ENCODE measurements at places on chromosomes 12 and 14. TPM values are rescaled to one million over a fixed set of nuclear protein-coding genes. Genes with fewer than 3 reads are reported as not detected.
A peak's percentile ranks its signal among the peaks of the same experiment; 100 is the strongest.

DNA sequence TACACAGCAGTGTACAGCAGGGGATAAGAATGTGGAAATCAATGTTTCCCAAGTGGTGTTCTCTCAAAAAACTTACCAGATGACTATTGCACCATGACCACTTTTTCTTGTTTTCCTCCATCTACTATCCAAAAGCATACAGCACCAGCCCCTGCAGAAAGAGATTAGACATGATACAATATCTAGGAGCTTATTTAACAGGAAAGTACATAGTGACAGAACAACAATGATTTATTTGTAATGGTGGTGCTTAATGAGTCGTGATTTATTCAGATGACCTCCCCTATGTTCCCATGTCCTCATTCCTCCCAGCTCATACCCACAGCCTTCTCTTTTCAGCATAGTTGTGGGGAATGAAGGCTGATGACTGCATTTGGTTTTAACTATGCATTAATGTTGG, 413.6 kb downstream of the BTG1 start:
- no peaks in the 10 kb centered on the region for H3K4me1 ChIP-seq
- no peak overlapping the region for H3K27ac ChIP-seq
- no peaks in the 10 kb centered on the region for H3K36me3 ChIP-seq
- no peak for DNase-seq
- no peaks in the 10 kb centered on the region for H3K27me3 ChIP-seq
- H3K4me3 ChIP-seq: no peak overlapping the region

DNA sequence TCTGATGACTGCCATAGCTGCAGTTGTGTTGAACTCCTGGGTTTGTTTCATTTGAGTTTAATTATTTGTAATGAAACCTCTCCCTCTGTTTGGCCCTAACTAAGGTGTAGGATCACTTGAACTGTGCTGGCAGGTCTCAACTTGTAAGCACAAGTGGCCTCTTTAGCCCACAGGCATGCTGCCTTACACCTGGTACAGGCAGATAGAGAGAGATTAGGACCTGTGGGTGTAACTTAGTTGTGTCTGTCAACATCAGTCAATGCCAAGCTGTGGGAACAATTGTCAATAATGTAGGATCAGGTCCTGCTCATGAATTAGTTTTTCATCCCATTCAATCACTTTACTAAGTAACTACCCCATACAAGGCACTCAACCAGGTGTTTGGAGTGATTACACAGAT, 263.0 kb upstream of the G2E3 start:
- no peaks in the 10 kb centered on the region for H3K4me1 ChIP-seq
- H3K4me3 ChIP-seq: no peak overlapping the region
- H3K27me3 ChIP-seq: no peaks in the 10 kb centered on the region
- no peak for DNase-seq

Gene TMEM233
- total RNA-seq: not detected

Gene CLEC4A
- total RNA-seq: 0.33 TPM

DNA sequence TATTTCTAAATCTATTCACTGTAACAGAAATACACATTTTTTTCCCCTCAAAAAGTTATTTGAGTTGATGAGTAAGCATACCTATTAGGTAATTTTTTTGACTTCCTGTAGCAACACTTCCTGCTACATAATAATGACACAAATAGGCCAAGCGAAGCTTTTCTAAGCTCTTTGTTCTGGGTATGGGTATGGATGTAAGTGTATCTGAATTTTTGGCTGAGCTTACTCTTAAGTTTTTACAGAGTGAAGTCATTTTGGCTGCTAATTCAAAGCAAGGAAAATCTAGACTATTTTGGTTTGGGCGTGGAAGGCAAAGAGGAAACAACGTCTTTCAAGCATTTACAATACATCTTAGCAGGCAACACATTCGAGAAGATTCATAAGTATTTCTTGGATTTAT, 1206.0 kb upstream of the FLRT2 start:
- no peaks in the 10 kb centered on the region for H3K4me1 ChIP-seq
- no peaks in the 10 kb centered on the region for H3K27me3 ChIP-seq
- no peak overlapping the region for H3K4me3 ChIP-seq
- H3K27ac ChIP-seq: no peak overlapping the region
- DNase-seq: no peak

GRCh38 chr14:104364830-104365229, 214.7 kb upstream of the C14orf180 start:
- no peaks in the 10 kb centered on the region for H3K27me3 ChIP-seq
- no peak overlapping the region for H3K27ac ChIP-seq
- no peaks in the 10 kb centered on the region for H3K4me1 ChIP-seq
- no peak overlapping the region for H3K4me3 ChIP-seq
- no peak for DNase-seq

GRCh38 chr12:169528-170370, 44.2 kb downstream of the SLC6A12 start:
- H3K27ac ChIP-seq: no peak overlapping the region
- H3K4me3 ChIP-seq: no peak overlapping the region
- DNase-seq: no peak
- no peaks in the 10 kb centered on the region for H3K36me3 ChIP-seq
- peaks cover 3% of the 10 kb centered on the region for H3K4me1 ChIP-seq
- H3K27me3 ChIP-seq: no peaks in the 10 kb centered on the region

- H3K4me3 ChIP-seq: no peak overlapping the region
- no peaks in the 10 kb centered on the region for H3K27me3 ChIP-seq
- H3K36me3 ChIP-seq: no peaks in the 10 kb centered on the region
- DNase-seq: no peak
Observed at GRCh38 chr14:31068235-31068634, 42.1 kb upstream of the STRN3 start.

Gene SOAT2
- total RNA-seq: not detected

Gene AKAP3
- 0.26 TPM for total RNA-seq

- DNase-seq: no peak
- H3K27ac ChIP-seq: no peak overlapping the region
- no peaks in the 10 kb centered on the region for H3K4me1 ChIP-seq
- no peaks in the 10 kb centered on the region for H3K36me3 ChIP-seq
Observed at GRCh38 chr12:132150780-132151144, 6.5 kb downstream of the NOC4L start.

Gene RNF212B
- total RNA-seq: not detected

DNA sequence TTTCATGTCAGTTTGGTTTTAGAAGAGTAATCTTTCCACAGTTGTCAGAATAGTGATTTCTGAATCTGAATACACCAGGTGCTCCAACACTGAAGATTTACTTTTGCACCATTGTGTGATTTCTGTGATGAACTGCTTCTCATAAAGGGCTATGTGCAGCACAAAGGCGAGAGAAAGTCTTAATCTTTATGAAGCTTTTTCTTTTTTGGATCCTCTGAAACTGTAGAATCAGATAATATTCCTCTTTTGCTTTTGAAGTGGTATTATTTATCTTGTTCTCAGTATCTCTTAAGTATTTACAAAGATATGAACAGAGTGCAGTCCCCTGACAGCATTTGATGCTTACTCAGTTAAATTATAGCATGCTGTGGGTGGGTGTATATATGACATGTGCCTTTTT, 207.8 kb downstream of the NAV3 start:
- H3K36me3 ChIP-seq: no peaks in the 10 kb centered on the region
- no peak overlapping the region for H3K4me3 ChIP-seq
- H3K27me3 ChIP-seq: no peaks in the 10 kb centered on the region
- H3K27ac ChIP-seq: no peak overlapping the region

- H3K27ac ChIP-seq: no peak overlapping the region
- no peak overlapping the region for H3K4me3 ChIP-seq
- no peaks in the 10 kb centered on the region for H3K27me3 ChIP-seq
- no peaks in the 10 kb centered on the region for H3K4me1 ChIP-seq
- no peaks in the 10 kb centered on the region for H3K36me3 ChIP-seq
Observed at GRCh38 chr12:66548338-66549049, 130.4 kb downstream of the GRIP1 start.

DNA sequence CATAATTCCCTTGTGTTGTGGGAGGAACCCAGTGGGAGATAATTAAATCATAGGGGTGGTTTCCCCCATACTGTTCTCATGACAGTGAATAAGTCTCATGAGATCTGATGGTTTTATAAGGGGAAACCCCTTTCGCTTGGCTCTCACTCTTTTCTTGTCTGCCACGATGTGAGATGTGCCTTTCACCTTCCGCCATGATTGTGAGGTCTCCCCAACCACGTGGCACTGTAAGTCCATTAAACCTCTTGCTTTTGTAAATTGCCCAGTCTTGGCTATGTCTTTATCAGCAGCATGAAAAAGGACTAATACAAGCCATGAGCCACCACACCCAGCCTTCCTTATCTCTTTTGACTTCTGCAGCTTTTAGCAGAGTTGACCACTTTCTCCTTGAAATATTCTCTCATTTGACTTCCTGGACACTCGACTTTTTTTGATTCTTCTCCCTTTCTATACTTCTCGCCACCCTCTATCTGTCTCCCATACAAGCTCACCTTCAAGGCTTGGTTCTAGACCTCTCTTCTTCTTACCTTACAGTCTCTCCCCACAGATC, 2.3 kb downstream of the MTERF2 start:
- peaks cover 18% of the 10 kb centered on the region for H3K4me1 ChIP-seq
- DNase-seq: no peak
- no peak overlapping the region for H3K4me3 ChIP-seq
- H3K27me3 ChIP-seq: no peaks in the 10 kb centered on the region

- H3K27me3 ChIP-seq: peaks cover 3% of the 10 kb centered on the region
- no peak overlapping the region for H3K27ac ChIP-seq
- peak overlapping the region; percentile 60 for H3K4me3 ChIP-seq
- no peak for DNase-seq
- no peaks in the 10 kb centered on the region for H3K36me3 ChIP-seq
Observed at GRCh38 chr12:119989731-119990381, 820 bp downstream of the BICDL1 start.

DNA sequence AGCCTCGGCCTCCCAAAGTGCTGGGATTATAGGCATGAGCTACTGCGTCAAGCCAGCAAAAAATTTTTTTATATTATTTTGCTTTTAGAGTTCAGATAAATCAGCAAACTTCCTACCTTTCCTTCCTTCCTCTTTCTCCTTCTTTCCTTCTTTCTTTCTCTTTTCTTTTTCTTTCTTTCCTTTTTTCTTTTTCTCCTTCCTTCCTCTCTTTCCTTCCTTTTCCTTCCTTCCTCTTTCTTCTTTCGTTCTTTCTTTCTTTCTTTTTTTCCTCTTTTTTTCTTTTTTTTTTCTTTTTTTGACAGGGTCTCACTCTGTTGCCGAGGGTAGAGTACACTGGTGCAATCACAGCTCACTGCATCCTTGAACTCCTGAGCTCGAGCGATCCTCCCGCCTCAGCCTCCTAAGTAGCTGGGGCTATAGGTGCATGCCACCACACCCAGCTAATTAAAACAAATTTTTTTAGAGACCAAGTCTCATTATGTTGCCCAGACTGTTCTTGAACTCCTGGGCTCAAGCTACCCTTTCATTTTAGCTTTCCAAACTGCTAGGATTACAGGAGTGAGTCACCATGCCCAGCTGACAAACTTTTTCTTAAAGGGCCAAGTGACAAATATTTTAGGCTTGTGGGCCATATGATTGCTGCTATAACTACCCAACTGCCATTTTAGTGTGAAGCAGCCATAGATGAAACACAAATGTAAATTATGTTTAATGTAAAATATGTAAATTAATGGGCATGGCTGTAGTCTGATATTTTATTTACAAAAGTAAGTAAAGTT, 7.1 kb upstream of the WASHC4 start:
- no peak overlapping the region for H3K4me3 ChIP-seq
- H3K27me3 ChIP-seq: no peaks in the 10 kb centered on the region
- H3K27ac ChIP-seq: no peak overlapping the region
- H3K4me1 ChIP-seq: no peaks in the 10 kb centered on the region

DNA sequence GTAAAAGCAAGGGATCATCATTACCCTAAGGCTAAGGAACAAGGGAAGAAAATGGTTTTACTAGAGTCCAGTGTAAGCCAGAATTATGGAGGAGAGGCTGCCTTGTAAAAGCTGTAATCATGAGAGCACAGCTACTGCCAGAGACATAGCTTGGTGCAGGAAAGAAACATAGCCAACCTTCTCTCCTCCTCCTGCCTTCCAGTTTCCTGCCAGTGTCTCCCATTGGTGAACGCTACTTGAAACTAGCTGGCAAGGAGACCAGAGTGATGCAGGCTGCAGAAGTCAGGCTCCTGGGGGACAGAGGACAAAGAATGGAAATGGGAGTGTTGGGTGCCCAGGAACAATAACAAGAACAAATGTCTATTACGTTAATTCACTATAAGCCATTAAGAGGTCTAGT, 158.5 kb downstream of the NELL2 start:
- H3K36me3 ChIP-seq: no peaks in the 10 kb centered on the region
- no peak overlapping the region for H3K27ac ChIP-seq
- DNase-seq: no peak
- no peaks in the 10 kb centered on the region for H3K4me1 ChIP-seq
- H3K27me3 ChIP-seq: no peaks in the 10 kb centered on the region

GRCh38 chr12:25692115-25693035, 139.3 kb upstream of the LMNTD1 start:
- H3K27ac ChIP-seq: no peak overlapping the region
- DNase-seq: no peak
- no peaks in the 10 kb centered on the region for H3K4me1 ChIP-seq
- no peak overlapping the region for H3K4me3 ChIP-seq

GRCh38 chr14:75649337-75649736, 11.3 kb downstream of the ERG28 start:
- DNase-seq: no peak
- H3K27me3 ChIP-seq: no peaks in the 10 kb centered on the region
- no peak overlapping the region for H3K4me3 ChIP-seq
- H3K4me1 ChIP-seq: peaks cover 23% of the 10 kb centered on the region
- peak overlapping the region; percentile 44 for H3K27ac ChIP-seq
- peaks cover 8% of the 10 kb centered on the region for H3K36me3 ChIP-seq

GRCh38 chr12:46259713-46260112, 9.1 kb downstream of the SLC38A1 start:
- no peak overlapping the region for H3K4me3 ChIP-seq
- H3K27ac ChIP-seq: no peak overlapping the region
- peaks cover 51% of the 10 kb centered on the region for H3K4me1 ChIP-seq
- DNase-seq: no peak
- no peaks in the 10 kb centered on the region for H3K36me3 ChIP-seq
- no peaks in the 10 kb centered on the region for H3K27me3 ChIP-seq

Gene TPH2
- not detected for total RNA-seq

Gene KLHL33
- not detected for total RNA-seq

Gene TSPAN9
- total RNA-seq: 7.7 TPM

DNA sequence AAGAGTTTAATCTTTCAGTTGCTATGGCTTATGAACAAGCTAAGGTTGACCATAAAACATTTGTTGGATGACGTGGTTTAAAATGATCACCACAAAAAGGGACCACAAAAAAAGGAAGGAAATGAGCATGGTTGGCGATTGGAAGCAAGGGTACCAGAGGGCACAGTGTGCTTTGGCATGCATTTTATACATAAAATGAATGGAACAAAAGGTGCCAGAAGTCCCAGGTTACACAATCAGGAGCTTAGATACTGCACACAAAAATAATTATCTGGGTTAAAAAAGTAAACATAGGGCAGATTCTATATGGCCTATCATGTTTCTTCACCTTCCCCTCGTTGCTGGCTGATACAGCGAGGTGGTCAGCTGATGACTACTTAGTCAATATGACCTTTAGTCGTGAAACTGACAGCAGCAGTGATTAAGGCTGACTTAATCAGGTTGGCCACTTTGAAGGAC, 50.7 kb downstream of the ZC3H14 start:
- no peaks in the 10 kb centered on the region for H3K27me3 ChIP-seq
- H3K36me3 ChIP-seq: peaks cover 30% of the 10 kb centered on the region
- H3K4me3 ChIP-seq: no peak overlapping the region
- no peaks in the 10 kb centered on the region for H3K4me1 ChIP-seq

Measured in Panc1 (cell line).